NB4 (cell line): ENCODE measurements at places on chromosomes 7 and 10.

- peak; percentile 71 for DNase-seq
Observed at GRCh38 chr7:41696323-41696916, 6.5 kb downstream of the INHBA start.

GRCh38 chr7:50330254-50330653, 25.7 kb downstream of the IKZF1 start:
- DNase-seq, result peak; percentile 57

DNA sequence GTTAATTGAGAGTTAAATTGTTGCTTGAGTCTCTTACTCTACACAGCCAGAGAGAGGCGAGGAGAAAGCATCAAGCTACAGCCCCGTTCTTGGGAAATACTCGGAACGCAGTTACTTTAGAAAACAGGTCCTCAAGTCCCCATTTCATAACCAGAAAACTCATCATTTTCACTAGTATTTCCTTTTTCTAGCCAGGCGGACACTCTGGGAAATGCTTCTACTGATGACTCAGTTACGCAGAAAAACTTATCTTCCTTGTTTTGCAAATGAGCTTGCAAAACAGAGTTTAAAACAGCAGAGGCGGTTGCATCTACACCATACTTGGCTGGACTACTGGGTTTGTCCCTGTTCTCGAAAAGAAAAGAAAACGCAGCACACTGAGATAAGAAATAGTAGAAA, 111.4 kb upstream of the FGFR2 start:
- peak; percentile 55 for DNase-seq

DNA sequence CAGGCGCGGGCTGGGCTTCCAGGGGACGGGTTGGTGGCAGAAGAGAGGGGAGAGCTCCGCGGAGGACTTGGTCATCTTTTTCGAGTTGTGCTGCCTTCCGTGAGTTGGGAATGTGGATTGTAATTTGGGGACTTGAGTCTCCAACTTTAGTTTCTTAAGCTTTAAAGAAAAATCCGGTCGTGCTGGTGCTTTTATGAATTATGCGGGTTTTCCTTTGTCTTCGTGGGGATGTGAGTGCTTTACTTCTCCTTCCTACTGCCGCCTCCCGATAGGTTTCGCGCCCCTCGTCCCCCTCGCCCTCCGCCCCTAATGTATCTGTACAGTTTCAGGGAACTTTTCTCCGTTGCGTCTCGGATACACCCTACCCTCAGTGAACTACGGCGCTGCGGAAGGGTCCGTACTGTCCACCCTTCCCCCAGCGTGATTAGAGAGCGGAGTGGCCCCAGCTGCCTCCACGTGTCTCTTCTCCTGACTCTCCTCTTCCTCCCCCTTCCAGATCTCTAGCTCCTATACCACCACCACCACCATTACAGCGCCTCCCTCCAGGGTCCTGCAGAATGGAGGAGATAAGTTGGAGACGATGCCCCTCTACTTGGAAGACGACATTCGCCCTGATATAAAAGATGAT, 649 bp downstream of the SCD start:
- peak; percentile 61 for DNase-seq

DNA sequence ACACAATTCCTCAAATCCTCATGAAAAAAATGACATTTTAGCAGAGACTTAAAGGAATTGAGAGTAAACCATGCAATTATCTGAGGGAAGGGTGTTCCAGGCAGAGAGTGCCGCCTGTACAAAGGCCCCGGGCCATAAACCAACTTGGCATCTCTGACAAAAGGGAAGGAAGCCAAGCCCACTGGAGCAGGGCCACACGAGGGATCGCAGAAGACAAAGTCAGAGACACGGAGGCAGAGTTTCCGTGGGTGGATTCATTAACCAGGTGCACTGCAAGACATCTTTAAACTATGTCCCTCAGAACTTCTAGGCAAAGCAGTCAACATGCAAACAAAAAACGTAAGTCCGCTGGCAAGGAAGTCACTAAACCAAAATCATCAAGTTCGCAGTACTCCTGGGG, 92.0 kb downstream of the SFMBT2 start:
- no peak for DNase-seq

GRCh38 chr10:132946-133898, 2.0 kb upstream of the ZMYND11 start:
- peak; percentile 15 for DNase-seq

GRCh38 chr7:105712877-105713276, 131.6 kb upstream of the EFCAB10 start:
- no peak for DNase-seq

DNA sequence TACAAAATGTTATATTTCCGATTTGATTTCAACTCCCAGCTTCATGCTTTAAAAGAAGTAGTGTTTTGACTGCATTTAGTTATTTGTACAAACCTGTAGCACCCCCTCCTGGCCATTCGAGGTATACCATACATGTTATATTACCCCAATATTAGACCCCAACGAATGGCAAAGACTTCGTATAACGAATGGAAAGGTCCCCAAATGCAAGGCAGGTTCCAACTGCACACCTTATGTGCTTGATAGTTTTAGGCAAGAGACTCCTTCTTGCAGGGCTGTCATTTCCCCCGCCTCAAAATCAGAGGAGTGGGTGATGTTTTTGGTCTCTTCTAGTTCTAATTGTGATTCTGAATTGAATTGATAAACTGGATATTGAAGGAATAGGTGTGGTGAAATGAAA, 101.1 kb upstream of the TARP start:
- DNase-seq, result peak; percentile 75

GRCh38 chr7:110253093-110253492, 837.8 kb upstream of the LRRN3 start:
- DNase-seq, result no peak

- no peak for DNase-seq
Observed at GRCh38 chr10:126634911-126635310, 35.6 kb downstream of the C10orf90 start.

DNA sequence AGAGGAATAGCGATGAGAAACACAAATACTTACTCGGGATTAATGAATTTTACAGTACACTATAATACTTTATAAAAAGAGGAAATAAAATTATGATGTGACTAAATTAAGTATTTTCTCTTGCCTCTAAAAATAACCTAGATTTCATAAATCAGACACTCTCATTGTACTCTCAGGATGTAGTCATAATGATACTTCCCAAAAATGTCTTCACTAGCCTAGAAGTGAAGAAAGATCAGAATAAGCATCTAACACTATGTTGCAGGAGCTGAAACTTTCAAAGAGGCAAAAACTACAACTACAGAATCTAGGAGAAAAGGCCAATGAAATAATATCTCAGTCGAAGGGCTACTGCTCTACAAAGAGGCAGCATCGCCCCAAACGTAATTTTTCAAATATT, 49.4 kb downstream of the DNAJC1 start:
- no peak for DNase-seq

- DNase-seq, result no peak
Observed at GRCh38 chr7:103116511-103116910, 32.4 kb downstream of the NAPEPLD start.

- peak; percentile 80 for DNase-seq
Observed at GRCh38 chr7:76023002-76023401, 24.8 kb downstream of the STYXL1 start.

DNA sequence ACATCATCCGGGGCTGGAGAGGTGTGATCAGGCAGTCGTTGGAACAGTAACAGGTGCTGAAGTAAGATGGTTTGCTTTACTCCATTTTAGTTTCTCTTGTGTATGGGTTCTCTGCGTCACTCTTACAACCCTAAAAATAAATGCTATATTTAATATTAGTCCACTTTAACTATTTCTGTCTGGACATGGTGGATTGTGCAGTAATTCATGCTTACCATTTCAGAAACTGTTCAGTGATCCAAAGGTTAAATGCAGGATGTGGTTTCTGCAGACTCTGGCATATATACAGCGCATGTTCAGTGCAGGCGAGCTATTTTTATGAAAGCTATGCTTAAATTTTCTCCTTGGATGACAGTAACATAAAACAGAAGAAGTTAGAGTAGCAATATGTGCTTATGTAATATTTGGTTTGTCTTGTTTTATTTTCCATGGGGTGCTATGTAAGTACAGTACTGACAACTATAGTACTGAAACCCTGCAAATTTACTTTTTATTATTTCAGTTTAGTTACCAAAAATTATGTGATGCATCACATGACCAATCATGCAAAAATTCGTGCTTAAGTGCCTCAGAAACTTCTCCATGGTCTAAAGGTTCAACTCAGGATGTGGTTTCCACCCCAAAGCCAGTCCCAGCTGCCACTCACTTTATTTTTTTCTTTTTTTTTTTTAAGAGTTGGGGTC, 46.6 kb upstream of the GRID1 start:
- peak; percentile 75 for DNase-seq

DNA sequence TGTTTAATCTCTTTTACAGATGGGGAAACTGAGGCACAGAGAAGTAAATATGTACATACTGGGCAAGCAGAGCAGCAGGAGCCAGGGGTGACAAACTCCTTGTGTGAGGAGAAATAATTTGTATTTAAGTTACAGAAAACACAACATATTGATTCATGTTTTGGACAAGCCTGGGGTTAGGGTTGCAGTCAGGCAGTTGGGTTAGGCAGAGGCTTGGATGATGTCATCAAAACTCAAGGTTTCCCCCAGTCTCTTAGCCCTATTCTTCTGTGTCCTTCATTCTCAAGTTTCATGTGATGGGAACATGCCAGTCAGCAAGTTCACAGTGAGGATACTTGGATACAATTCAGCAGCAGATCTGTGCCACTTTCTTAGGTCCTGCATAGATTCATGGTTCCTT, 181.4 kb downstream of the CXCL12 start:
- DNase-seq, result no peak

DNA sequence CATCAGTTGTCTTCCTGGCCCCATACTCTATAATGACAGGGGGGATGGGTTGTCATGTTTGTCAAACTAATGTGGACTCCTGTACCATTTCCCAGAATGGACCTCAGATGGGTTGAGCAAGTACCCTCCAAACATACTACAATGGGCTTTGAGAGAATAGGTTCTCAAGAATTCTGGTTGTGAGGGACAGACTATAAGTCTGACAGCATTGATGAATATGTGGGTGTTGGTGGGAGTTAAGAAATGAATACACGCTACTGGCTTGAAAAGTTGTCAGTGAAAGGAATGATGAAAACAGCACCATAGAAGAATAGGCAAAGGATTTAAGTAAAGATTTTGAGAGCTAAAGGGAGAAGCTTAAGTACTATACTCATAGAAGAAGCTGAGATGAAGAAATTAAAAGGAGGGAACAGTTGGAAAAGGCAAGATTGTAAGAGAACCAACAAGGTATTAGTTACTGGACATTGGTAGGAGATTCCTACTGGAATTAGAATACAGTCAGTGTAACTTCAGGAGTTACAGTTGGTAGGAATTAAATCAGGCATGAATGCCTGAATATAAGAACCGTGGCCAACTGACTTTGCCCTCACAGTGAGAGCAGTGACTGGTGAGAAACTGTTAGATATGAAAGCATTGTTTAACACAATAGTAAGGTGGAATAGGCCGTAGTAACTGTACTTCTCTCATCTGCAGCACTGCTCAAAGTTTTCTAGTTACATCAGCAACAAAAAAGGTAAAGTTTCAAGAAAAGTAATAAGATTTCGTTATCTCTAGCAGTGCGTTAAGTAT, 86.3 kb downstream of the LCOR start:
- DNase-seq, result no peak

GRCh38 chr10:110209926-110210673, 2.7 kb downstream of the MXI1 start:
- DNase-seq, result peak; percentile 67

GRCh38 chr10:97131666-97132065, 54.1 kb downstream of the SLIT1 start:
- DNase-seq, result no peak

GRCh38 chr7:12655161-12655560, 32.3 kb upstream of the ARL4A start:
- DNase-seq, result no peak

DNA sequence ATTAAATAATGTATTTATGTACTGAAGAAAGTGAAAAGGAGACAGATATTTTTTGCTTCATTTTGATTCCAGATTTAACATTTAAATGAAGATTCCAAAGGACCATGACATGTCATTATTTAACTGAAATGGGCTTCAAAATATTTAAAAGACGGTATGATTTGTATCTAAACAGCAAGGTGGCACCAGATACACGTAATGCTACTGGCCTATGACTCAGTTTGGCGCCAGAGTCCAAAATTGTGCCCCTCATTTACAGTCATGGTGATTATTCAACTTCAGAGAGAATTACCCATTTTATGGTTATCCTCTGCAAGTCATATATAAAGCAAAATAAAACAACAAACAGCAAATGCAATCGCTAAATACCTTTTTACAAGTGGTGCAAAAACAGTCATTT, 94.5 kb downstream of the ETV1 start:
- no peak for DNase-seq

GRCh38 chr10:118911363-118911762, 118.2 kb upstream of the NANOS1 start:
- no peak for DNase-seq

DNA sequence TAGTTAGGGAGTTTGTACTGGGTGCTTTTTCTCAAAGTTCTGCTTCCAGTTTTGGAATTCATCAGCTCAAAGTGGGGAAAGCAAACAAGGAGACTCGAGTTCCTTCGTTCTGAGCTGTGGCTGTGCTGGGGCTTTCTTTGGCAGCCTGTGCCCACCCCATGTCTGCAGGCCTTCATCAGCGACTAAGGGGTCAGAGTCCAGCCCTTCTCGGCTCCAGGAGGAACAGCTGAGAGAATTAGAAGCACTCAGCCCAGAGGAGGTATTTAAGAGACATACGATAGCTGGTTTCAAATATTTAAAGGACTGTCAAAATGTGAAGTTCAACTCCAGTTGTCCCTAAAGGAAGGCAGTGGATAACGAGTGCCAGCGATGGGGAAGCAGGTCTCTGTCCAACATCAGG, 41.3 kb downstream of the SH3PXD2A start:
- no peak for DNase-seq

DNA sequence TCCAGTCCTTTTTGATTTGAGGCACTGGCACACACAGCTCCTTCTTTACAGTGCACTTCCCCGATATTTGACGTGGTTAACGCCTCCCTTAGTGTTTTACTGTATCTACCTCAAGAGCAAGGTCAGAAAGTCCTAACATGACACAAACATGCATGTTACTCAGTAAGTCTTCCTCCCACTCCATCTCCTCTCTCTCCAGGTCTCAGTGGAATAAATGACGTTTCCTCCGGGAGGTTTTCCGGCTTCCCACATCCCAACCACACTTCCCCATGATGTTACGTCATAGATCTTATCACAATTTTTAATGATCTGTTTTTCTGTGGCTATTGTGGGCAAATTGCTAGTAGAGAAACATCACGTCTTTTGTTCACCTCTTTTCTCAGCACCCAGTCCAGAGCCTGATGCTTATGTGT, 165.7 kb downstream of the PTPN20 start:
- peak; percentile 38 for DNase-seq

GRCh38 chr10:102024799-102025198, 31.2 kb downstream of the ARMH3 start:
- peak; percentile 68 for DNase-seq

- DNase-seq, result no peak
Observed at GRCh38 chr7:152602962-152603361, 73.0 kb downstream of the XRCC2 start.

GRCh38 chr7:15580604-15581351, 19.0 kb upstream of the AGMO start:
- no peak for DNase-seq

DNA sequence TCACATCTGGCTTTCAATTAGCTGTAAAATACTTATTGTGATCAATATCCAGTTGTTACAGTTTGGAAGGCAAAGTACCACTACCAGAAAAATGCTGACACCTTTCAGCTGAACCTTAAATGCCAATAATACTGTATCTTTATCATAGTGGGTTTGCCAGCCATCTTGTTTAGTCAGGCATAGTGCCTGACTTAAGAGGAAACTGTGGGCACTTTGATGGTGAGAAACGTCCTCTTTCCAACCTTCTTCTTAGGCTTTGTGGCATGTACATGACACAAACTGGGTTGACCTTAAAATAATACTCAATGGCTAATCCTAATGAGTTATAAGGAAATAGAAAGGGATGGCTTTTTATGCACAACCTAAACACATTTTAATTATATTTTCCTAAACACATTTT, 52.3 kb upstream of the PRR15 start:
- no peak for DNase-seq
